ENCODE measurements at places on chromosomes 2 and 18. TPM values are rescaled to one million over a fixed set of nuclear protein-coding genes. Genes with fewer than 3 reads are reported as not detected.

The ZNF396 gene
- 4.4 TPM for total RNA-seq

The LIPG gene
- 25.7 TPM for total RNA-seq

The THUMPD2 gene
- total RNA-seq: 18.2 TPM

The CFC1 gene
- total RNA-seq: not detected

The MC5R gene
- total RNA-seq: 5.0 TPM

The IGFBP2 gene
- 124 TPM for total RNA-seq

The GLI2 gene
- 6.3 TPM for total RNA-seq

The SLC4A3 gene
- total RNA-seq: 34.4 TPM

The SRD5A2 gene
- total RNA-seq: not detected

The GPR35 gene
- 2.5 TPM for total RNA-seq

The SERPINB4 gene
- total RNA-seq: not detected

The PID1 gene
- total RNA-seq: 36.9 TPM

The CDH2 gene
- total RNA-seq: 208 TPM

The GREB1 gene
- 3.8 TPM for total RNA-seq

The DSG1 gene
- total RNA-seq: not detected

The GALR1 gene
- total RNA-seq: 0.31 TPM

The CRIM1 gene
- total RNA-seq: 87.3 TPM

The SLC16A14 gene
- 49.5 TPM for total RNA-seq

The MDH1 gene
- total RNA-seq: 170 TPM

The C18orf54 gene
- 13.5 TPM for total RNA-seq

The SGPP2 gene
- total RNA-seq: 1.3 TPM

The APLF gene
- total RNA-seq: 7.2 TPM

The UGT1A5 gene
- not detected for total RNA-seq

The CHRND gene
- not detected for total RNA-seq

The SPP2 gene
- total RNA-seq: not detected

The MERTK gene
- 5.9 TPM for total RNA-seq

The DYSF gene
- total RNA-seq: 1.6 TPM

The FBXO15 gene
- 5.9 TPM for total RNA-seq

The DNER gene
- total RNA-seq: 93.3 TPM

The CCDC93 gene
- total RNA-seq: 82.3 TPM

The KCNJ13 gene
- 3.8 TPM for total RNA-seq

The MLPH gene
- total RNA-seq: not detected

The IL36G gene
- total RNA-seq: not detected

The SLC14A1 gene
- 0.94 TPM for total RNA-seq

The MYO5B gene
- total RNA-seq: 39.4 TPM

The ATP5MC3 gene
- 42.9 TPM for total RNA-seq

The TFPI gene
- 22.2 TPM for total RNA-seq

The SNORC gene
- total RNA-seq: 2.8 TPM

The HK2 gene
- 3.4 TPM for total RNA-seq

The ICA1L gene
- total RNA-seq: 230 TPM

The C2orf78 gene
- not detected for total RNA-seq

The RPS27A gene
- 452 TPM for total RNA-seq

The TLX2 gene
- not detected for total RNA-seq

The ZNF24 gene
- 79.5 TPM for total RNA-seq

The RASGRP3 gene
- total RNA-seq: 12.2 TPM

The KCNE4 gene
- total RNA-seq: 0.94 TPM

The C1QL2 gene
- total RNA-seq: 1.6 TPM

The NEUROD1 gene
- total RNA-seq: 4.7 TPM

The SPEG gene
- 24.7 TPM for total RNA-seq

The VIL1 gene
- total RNA-seq: not detected

The NMUR1 gene
- total RNA-seq: not detected

The VWA3B gene
- total RNA-seq: 1.3 TPM

Data from parietal lobe (tissue), 2 donors.